Stimulated activated CD8-positive, alpha-beta memory T cell treated with anti-CD3 and anti-CD28 coated beads, Interleukin-4, amount 100 ng/mL, for 24 hours (primary cell): ENCODE measurements at places on chromosomes 3 and 15.

GRCh38 chr3:117499189-117499870, 789.8 kb downstream of the TUSC7 start:
- DNase-seq: no peak

GRCh38 chr3:20105513-20106280, 65.5 kb downstream of the KAT2B start:
- DNase-seq: no peak

- no peak for DNase-seq
Measured at GRCh38 chr3:69203631-69204314, 81.4 kb upstream of the LMOD3 start.

- DNase-seq: no peak
Measured at GRCh38 chr3:4680227-4680691, 187.1 kb downstream of the ITPR1 start.

- DNase-seq: no peak
Measured at GRCh38 chr3:172536505-172536904, 13.3 kb upstream of the TNFSF10 start.

DNA sequence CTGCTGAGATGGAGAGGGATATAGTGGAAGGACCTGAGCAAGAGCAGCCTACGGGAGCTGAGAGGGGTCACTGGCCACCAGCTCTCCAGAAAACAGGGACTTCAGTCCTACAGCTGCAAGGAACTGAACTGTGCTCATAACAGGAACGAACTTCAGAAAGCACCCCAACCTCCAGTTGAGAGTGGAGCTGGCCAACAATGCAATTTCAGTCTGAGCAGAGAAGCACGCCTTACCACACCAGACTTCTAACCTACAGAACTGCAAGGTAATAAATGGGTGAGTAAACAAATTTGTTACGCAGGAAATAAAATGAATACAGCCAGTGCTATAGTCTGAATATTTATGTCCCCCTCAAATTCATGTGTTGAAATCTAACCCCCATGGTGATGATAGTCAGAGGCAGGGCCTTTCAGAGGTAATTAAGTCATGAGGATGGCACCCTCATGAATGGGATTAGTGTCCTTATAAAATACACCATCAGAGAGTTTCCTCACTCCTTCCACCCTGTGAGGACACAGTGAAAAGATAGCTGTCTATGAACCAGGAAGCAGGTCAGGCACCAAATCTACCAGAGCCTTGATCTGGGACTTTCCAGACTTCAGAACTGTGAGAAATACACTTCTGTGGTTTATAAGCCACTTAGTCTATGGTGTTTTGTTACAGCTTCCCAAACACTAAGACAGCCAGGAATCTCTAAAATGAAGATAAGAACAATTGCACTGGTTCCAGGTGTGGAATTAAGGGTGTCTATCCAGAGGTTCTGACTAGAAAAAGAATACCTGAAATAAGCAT, 58.6 kb downstream of the SYNM start:
- no peak for DNase-seq

DNA sequence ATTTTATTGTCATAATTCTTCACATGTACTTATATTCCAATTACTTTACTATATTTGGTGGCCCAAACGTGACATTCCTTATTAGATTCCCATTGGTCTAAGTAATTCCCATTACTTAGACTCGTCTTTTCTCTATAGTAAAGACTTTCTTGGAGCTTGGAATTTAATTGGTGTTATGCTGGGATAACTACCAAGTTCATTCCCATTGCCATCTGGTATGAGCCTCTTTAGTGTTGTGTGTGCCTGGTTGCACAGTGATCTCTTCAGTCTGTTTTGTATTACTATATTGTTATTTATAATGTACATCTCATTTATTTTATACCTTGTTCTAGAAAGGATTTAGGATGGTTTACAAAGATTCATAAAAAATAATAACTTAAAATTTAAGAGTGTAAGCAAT, 27.8 kb downstream of the TMEM108 start:
- DNase-seq: no peak

DNA sequence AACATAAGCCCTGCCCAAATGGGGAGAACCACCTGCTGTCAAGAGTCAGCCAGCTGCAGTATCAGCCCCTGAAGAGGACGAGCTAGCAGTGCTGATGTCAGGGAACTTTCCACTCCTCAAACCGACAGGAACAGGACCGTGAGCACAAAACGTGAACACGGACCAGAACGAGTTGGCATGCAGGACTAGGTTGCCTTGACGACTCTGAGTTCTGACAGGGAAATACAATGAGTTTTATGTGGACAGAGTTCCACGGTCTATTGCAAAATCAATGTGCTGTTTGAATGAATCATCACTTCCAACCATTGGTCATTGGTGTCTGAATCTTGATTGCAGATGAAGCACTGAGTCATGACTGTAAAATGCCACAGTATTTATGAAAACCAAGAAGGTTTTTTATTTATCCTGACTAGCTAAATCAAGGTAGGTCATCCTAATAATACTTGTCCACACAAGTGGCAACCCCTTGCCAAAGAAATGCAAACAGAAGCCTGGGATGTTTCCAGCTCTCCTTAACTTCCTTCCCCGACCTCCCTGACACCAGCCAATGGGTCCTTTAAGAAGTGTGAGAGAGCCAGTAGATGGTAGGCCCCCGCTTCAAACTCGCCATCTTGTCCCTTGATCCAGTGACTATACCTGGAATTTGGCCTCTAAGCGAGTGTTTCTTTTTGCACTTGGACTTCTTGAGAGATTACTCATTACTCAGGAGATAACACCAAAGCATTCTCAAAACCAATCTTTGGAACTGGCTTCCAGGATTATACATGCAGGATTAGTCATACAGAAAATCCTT, 119.6 kb downstream of the ASB7 start:
- DNase-seq: no peak

DNA sequence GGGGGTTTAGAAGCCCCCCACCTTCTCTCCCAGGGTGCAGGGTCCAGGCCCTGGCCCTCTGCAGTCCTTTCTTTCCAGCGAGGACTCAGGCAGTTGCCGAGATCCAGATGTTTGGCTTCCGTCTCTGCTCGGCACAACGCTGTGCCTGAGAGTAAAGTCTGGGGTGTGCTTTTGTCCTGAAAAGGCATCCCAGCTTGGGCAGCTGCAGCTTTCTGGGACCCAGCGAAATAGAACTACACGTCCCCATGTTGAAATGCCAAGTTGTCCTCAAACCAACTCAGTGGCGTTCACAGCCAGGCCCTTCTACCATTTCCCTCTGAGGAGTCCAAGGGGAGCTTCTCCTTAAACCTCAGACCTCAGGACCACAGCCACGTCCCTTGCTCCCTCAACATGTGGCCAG, 23.1 kb downstream of the FGD5 start:
- no peak for DNase-seq

GRCh38 chr15:92226020-92226612, 167.6 kb upstream of the ST8SIA2 start:
- DNase-seq: no peak

DNA sequence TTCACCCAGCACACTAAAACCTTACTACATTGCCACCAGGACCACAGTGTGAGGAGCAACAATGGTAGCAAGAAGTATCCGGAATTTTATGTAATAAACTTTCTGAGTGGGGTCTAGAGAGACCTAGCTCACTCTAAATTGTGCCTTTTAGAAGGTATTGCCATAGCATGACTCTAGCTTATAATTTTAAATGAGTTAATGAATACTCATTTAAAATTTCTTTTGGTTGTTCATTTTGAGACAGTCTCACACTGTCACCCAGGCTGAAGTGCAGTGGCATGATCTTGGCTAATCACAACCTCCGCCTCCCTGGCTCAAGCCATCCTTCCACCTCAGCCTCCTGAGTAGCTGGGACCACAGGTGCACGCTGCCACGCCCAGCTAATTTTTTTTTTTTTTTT, 26.2 kb downstream of the EDC3 start:
- no peak for DNase-seq

DNA sequence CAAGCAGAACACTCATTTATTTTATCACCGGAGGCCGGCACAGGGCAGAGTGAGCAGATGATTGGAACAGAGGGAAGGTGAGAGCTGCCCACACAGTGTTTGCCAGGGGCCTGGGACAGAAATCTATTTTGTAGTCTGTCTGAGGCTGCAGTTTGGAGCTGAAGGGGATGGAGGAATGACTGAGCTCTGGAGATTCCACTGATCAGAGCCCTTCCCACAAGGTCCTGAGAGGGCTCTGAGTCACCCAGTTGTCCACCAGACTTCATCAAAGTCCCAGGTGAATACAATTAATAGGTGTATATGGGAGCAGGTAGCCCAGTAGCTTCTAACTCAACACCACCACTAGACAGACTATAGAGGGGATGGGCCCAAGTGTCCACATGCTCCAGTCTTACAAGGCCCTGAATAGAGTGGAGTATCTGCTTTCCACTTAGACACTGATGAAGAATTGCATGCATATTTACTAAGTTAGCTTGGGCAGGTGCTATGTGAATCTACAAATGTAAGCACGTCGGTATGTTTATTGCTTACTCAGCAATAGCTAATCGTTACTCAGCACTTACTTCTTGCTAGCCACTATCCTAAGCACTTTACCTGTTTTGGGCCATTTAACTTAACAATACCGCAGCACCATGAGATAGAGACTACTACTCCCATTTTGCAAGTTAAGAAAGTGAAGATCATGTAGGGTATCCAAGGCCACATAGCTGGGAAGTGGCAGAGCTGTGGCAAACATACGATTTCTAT, 2.7 kb upstream of the STARD5 start:
- DNase-seq: no peak

DNA sequence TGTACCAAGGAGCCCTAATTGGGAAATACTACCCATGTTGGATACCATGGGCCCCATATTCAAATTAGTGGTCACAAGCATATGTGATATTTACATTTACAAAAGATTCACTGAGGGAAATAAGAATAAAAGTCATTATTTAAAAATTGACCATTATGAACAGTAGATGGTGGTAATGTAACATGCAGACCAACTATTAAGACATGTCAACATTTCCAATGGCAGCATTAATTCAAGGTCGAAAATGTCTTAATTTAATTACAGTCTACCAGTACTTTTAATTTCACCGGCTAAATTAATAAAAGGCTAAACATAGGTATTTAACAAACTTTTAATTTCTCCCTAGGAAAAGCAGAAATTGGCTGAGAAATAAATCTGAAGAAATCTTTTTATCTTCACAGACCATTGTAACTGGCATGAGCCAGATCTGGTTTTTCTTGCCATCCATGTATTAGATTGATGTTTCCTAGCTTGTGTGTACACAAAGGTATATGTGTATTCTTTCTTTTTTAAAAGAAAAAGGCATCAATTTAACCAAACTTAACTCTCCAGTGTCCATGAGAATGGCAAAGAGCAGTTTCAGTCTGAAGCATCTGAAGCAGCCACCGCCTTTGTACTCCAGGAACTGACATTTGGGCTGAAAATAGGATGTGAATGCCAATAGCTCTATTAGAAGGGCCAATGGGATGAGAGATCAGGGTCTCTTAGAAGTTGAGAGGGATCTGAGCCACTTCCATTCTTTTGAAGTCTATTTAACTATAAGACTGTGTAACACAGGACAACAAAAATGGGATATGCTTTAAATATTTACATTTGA, 26.6 kb downstream of the NEK11 start:
- DNase-seq: no peak

GRCh38 chr3:187765342-187765741, 20.1 kb upstream of the BCL6 start:
- DNase-seq: no peak

- DNase-seq: no peak
Measured at GRCh38 chr3:119356646-119357045, 62.5 kb downstream of the ARHGAP31 start.

DNA sequence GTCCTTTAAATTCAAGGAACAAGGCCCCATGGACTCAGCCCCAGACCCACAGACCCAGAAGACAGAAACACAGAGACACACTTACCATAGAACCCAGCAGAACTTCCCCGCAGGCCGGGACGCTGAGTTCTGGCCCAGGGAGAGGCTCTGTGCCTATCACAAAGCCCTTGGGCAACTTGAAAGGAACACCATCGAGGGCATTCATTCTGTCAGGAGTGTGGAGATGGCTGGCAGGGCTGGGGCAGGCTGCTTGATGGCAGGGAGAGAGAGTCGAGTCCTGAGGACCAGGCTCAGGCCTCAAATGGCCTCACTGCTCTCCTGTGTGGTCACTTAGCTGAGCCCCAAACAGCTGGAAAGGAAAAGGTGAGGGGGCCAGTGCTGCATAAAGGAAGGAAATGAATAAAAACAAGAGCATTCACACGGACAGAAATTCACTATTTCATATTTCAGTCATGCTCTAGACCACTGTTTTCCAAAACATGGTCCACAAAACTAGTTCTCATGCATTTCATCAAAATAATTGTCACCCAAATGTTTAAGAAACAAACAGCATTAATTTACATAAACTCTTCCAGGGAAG, 8.9 kb downstream of the UBAP1L start:
- no peak for DNase-seq
